Hepatic stellate cell (primary cell): ENCODE measurements at places on chromosomes 11 and 22.

GRCh38 chr11:79241205-79241851, 199.5 kb downstream of the TENM4 start:
- DNase-seq = no peak

GRCh38 chr11:118238421-118238820, 13.6 kb upstream of the JAML start:
- no peak for DNase-seq

- DNase-seq = peak; percentile 36
Measured at GRCh38 chr11:93845181-93846092, 5.0 kb downstream of the VSTM5 start.

DNA sequence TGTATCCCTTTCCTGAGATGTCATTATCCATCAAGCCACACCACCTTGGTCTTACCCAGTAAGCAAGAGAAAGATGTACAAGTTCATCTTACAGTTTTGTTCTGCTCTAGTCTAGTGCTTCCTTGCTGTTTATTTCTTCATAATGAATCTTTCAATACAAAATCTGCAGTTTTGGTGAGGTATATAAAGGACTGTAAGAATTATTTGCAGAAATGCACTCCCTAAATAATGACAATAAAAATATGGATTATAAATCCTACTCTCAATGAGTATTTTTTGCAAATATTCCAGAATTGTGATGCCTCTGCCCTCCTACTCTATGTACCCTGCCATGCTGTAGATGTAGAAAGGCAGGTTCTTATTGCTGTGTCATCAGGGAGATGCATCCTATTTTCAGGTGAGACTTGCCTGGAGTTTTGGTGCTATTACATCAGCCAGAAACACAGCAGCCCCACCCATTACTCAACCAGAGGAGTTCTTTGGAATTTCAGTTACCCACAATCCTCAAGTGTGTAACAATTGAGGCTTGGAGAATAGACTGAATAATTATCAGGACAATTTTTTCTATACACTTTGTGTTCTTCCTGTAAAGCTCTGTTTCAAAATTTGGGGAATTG, at the start of gene OR10S1:
OR10S1 (minus strand) TSS at position 51 of the 617 bp plus-strand sequence. CDS start 117 bp downstream, outside the sequence.
- DNase-seq = no peak

GRCh38 chr11:76424379-76424778, 20.4 kb upstream of the EMSY start:
- DNase-seq = no peak

DNA sequence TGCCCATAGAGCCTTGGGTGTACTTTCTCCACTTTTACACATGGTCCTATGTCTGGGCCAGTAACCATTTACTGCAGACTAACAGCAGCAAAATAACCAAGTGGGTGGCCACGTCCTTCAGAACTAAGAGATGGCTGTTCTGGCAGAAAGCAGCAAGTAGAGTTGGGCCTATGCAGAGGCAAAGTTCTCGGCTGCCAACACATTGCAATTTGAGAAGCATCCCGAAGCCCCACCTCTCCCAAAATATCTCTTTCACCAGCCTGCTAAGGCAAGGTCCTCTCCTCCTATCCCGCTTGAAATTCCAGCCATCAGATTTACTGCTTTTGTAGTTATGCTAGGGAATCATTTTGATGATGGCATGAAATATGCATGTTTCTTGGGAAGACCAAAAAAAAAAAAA, 118.5 kb upstream of the APOA1 start:
- DNase-seq = no peak

GRCh38 chr22:47195156-47195483, 432.7 kb downstream of the TBC1D22A start:
- DNase-seq = no peak

GRCh38 chr22:28710576-28711191, 30.9 kb downstream of the CHEK2 start:
- peak; percentile 68 for DNase-seq

DNA sequence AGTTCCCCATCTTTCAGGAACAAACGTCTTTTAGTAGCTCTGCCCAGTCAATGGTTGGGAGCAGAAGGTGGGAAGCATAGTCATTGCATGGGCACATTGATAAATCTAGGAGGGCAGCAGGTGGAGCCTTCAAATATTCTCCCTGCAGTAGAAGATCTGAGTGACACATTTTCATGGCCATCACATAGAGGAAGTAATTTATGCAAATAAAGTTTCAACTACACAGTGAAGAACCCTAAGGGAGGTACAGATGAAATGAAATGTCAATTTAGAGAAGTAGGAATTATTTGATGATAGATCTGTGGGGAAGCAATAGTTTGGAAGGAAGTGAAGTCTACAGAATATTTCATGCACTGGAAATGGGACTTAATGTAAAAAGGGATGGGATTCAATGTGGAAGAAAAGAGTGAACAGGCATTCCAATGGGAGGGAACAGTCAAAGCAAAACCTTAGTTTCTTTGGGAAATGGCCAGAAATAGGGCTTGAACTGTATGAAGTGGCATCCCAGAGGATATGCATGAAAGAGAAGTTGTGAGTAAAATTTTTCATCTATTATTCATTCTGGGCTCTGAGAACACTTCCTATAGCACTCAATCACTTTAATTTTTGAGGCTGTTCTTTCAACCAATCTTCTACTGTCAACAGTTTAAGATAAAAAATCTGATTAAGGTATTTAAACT, 256.2 kb upstream of the LUZP2 start:
- no peak for DNase-seq

DNA sequence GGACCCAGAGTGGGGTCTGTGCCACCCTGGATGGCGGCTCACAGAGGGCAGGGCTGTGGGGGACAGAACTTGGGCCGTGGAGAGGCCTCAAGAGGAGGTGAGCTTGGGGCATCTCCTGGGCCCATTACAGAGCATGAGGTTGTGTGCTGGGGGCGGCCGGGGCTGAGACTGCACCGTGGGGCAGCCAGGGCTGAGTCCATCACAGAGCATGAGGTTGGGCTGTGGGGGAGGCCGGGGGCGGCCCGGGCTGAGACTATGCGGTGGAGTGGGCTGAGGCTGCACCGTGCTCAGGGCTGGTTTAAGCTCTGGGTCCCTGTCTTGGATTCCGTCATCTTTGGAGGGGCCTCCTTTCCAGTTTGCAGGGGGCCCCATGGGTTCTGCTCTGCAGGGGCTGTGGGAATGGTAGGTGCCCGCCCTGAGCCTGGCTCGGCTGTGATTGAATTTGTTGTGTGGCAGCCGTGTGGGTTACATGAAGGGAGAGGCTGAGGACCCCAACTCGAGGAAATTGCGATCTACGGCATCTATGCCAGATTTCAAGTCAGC, 38.1 kb upstream of the MUC5AC start:
- DNase-seq = no peak

- DNase-seq = peak; percentile 47
Measured at GRCh38 chr11:66287889-66288670, 863 bp downstream of the YIF1A start.

GRCh38 chr11:42490506-42490905, 821.3 kb upstream of the API5 start:
- no peak for DNase-seq
